ENCODE measurements at places on chromosomes 12 and 14.

DNA sequence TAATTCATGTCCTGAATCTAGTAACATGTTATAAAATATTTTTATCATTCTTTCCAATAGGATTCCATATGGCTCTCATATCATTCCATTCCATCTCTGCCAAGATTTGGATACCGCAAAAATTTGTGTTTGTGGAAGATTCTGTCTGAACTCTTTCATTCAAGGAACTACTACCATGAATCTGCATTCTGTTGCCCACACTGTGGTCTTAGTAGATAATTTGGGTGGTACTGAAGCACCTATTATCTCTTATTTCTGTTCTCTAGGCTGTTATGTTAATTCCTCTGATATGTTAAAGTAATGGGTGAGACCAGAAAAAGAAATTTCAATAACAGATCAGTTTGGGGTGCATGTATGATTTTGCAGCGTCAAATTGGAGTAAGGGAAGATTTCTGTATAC, 6.2 kb downstream of the RPL36AL start:
- DNase-seq: no peak

DNA sequence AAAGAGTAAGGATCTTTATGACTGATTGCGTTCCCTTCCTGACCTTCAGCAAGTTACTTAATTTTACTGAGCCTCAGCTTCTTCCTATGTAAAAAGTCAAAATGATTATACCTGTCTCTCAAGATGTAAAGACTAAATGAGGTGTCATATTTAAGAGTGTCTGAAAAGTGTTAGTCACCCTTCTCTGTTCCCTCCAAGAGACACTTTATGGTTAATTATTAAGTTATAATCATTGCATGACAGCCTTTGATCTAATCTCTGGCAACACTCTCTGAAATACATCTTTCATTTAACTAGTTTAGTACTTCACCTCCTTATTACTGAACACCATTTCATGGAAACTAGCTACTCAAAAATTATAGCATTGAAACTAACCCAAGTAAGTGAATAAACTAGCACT, 54.8 kb downstream of the BMAL2 start:
- DNase-seq: no peak

DNA sequence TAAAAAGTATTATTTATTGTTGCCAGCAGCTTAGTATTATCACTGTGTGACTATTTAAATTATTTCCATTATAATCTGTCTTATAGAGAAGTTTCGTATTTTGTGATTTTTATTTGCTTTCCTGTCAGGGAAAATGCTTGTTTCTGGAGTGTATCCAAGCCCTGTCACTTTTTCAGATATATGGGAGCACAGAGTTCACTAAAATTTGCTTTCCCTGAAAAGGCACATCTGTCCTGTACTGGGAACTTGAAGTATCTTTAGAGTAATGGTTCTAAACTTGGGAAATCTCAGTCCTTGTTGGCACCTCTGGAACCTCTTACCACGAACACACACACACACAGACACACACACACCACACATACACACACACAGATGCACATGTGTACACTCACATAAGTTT, 39.3 kb upstream of the SSTR1 start:
- DNase-seq: no peak

- no peak for DNase-seq
Measured at GRCh38 chr14:68789821-68790643, 2.8 kb downstream of the ZFP36L1 start.

DNA sequence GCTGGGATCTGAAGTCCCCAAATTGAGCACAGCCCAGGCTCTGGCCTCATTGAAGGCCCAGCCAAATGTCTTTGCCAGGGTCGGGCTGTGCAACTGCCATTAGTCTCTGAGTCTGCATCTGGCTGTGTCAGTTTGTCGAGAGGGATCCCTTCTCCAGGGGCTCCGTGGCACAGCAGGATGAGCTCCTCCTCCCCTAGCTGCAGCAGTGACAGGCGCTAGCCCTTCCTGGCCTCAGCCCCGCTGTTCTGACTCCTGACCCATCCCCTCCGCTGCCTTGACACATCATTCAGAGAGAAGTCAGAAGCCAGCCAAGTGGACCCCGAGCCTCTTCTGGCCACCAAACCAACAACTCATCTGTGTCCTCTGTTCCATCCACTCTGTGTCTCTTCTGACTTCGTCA, 188.3 kb downstream of the CALM1 start:
- no peak for DNase-seq
